ENCODE measurements at places on chromosomes 7 and 10. TPM values are rescaled to one million over a fixed set of nuclear protein-coding genes. Genes with fewer than 3 reads are reported as not detected.
A peak's percentile ranks its signal among the peaks of the same experiment; 100 is the strongest.

The PNLIPRP3 gene
- total RNA-seq: not detected

The ZNF467 gene
- 0.42 TPM for total RNA-seq

The ADRB1 gene
- total RNA-seq: not detected

The C10orf53 gene
- total RNA-seq: not detected

The SPDYE18 gene
- not detected for total RNA-seq

The PSMC2 gene
- 111 TPM for total RNA-seq

The FAM25C gene
- not detected for total RNA-seq

The ATOH7 gene
- total RNA-seq: not detected

The HACD1 gene
- 3.5 TPM for total RNA-seq

The MET gene
- 0.08 TPM for total RNA-seq

The EN2 gene
- not detected for total RNA-seq

The PPP1R3C gene
- 0.64 TPM for total RNA-seq

GRCh38 chr10:121104476-121105111 is 253.4 kb downstream of the WDR11 start:
- no peak for ATAC-seq

GRCh38 chr7:126065766-126066165 is 1136.1 kb upstream of the POT1 start:
- ATAC-seq: no peak

- ATAC-seq: no peak
Measured at GRCh38 chr10:91208642-91209041, 11.8 kb upstream of the PCGF5 start.

- ATAC-seq: no peak
Measured at GRCh38 chr10:10892290-10892875, 125.3 kb upstream of the CELF2 start.

DNA sequence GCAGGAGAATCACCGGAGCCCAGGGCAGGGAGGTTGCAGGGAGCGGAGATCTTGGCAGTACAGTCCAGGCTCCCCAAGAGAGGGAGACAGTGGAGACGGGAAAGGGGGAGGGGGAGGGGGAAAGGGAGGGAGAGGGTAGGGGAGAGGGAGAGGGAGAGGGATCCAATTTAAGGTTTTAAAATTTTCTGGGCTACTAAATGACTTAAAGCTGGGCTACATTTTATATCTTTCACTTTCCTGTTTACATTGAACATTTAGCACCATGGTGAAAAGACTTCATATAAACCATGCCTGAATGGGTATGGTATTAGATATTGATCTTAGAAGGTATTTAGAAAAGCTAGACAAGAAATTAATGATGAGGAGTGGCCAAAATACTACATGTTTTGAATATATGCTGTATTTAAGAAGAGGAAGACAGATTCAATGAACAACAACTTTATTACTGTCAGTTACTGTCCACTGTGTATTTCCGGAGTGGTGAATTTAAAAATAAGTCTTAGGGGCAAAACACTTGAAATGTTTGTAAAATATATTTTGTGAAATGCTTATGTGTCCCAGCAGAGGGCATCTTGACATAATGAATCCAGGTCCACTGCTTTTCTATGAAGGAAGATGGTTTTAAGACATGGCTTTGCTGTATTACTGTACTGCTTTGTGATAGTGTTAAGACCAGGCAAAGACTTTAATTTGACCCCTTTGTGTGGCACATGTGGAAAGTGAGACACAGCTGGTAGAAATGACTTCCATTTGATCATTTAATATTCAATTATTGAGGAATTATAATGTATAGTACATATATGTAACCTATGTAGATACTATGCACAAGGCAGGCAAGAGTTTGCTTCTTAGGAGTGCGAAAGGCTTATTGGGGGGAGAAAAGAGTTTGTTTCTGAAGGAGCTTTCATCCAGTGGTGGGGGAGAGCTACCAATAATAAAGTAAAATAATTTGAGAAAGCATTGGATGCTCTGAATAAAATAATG is 52.8 kb downstream of the NRF1 start:
- no peak for ATAC-seq

DNA sequence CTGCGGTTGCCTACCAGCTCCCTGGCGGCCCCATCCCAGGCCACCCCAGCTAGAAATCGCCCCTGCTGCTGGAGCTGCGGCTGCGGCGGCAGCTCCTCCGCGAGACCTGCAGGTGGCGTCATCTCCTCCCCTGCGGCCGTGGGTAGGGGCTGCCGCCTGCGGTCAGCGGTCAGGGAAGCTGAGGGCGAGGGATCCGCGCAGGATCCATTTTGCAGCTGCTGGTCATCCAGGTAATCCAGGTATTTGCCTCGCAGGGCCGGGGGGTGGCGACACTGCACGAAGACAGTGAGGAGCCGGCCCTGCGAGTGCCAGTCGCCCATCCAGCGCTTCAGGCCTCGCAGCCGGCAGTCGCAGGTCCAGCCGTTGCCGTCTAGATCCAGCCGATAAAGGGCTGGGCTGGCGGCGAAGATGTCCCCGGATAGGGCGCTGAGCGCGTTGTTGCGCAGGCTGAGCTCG is 1.5 kb downstream of the TRIL start:
- ATAC-seq: no peak

DNA sequence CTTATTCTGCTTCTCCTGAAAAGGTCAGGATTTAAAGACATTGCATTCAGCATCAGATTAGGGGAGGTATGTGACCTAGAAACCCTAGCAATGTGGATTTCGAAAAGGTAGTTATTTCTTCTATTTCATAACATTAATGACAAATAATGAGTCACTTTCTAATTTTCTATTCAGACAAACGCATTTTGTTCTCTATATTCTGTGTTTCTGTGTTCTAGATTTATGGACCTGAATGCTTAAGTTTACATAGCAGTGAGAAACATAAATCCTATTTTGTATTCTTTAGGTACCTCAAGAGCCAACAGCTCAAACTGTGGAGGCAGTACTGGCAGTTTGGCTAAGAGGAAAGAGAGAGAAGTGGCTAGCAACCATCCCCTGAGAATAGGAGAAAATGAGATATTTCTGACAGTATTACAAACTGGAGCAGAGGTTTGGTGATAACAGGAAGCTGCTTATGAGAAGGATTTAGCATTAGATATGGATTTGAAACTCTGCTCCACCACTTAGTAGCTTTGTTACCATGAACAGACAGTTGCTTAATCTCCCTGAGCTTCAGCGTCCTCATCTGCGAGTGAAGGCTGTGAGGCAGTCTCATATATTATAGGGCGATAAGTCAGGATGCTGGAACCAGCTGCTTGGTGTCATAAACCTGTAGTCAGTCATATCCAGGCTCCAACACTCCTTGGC is 28.2 kb downstream of the CDK14 start:
- no peak for ATAC-seq

DNA sequence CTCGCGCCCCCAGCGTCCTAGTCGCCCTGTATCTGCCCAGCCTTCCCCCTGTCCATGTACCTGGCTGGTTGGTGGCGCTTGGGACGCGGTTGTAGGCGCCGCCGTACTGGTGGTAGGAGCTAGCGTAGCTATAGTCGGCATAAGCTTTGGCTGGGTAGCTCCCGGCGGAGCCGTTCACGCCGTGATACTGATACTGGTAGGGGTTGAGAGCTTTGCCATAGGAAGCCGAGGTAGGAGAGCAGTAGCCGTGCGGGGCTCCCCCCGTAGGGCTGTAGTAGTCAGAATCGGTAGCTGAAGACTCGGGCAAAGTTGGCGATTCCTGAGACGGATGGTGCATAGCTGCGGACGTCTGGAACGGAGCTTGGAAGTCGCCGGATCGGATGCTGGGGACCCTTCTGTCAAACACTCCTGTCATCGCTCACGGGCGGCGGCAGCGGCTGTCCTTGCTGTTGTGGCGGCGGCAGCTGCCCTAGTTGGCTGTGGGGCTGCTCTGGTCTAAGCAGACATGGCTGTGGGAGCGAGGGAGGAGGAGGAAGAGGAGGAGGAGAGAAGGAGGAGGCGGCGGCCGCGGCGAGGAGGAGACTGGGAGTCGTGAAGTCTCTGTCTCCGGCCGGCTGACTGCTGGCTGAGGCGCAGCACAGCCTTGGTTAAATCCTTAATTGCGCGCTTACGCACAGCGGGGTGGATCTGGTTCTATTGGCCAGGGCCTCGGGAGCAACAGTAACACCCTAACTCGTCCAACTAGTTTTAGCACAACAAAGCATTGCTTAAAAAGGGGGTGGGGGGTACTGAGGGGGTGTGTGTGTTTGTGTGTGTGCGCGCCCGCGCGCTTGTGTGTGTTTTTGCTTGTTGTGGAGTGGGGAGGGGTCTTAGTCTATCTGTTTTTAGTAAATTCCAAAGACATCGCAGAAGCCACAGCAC is at the start of gene DLX5:
DLX5 (minus strand) TSS at position 623 of the 921 bp plus-strand sequence; CDS start at position 415, 208 bp downstream.
- ATAC-seq: no peak

DNA sequence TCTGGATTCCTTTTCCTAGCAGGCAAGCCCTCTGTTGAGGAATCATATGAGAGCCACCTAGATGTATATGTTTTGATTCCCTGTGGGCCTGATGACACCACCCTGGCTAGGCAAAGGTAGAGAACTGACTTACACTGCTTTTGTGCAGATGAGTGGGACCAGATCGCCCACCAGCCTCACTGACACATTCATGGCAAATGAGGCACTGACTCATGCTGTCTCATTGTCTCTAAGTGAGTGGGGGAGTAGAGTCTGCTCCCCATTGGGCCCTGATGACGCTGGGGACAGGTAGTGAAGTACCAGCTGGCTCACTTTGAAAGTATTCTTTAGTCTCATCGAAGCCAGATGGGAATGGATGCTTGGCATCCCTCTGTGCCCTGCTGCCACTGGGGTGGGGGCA is 326.3 kb downstream of the ABCA13 start:
- ATAC-seq: no peak

- ATAC-seq: no peak
Measured at GRCh38 chr10:71911296-71911953, 52.8 kb upstream of the CHST3 start.

DNA sequence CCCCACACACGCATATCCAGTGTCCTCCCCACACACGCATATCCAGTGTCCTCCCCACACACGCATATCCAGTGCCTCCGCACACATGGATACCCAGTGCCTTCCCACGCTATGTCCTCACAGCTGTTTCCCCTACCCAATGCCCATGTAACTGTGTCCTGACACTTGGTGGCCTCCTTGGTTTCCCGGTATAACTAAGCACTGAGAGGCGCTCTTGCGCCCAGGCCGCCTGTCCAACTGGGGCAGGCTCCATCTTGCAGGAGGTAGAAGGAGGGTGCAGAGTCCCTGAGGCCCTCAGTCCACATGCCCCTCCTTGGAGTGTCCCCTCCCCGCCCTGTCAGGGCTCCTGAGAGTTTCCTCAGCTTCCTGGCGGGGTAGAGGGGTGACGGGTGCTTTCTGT is 535.6 kb downstream of the DNAJB6 start:
- ATAC-seq: no peak

- no peak for ATAC-seq
Measured at GRCh38 chr10:119003572-119004289, 25.8 kb upstream of the NANOS1 start.

DNA sequence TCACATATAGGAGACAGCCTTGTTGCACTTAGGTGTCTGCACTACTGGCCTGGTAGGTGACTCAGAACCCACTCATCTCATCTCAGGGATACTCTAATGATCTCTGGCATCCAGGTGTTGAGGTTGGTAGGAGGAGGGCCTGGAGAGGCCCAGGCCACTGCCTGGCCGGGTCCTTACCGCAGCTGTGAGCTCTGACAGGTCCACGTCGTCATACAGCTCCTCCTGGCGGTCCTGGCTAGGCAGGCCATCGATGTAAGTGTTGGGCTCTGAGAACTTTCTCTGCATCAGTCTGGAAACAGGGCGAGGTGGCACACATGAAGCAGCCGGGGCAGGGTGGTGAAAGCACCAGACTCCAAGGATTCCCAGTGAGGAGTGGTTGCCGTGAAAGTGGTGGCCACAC is 62.1 kb downstream of the VWA2 start:
- no peak for ATAC-seq

DNA sequence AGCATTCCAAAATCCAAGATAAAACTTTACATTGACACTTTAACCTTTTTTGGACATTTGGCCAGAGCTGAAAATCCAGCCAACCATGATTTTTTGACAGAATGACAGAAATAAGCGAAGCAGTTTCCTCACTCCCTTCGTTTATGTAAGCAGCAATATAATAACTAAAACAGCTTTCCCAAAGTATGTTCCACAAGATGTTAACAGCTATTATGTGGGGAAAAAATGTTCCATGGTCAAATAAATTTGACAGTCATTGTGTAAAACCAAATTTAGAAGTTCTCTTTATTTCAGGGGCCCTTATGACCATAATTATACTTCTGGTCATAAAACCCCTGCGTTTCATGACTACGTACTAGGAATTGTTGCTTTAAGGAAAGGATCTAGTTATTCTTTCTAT is 416.5 kb downstream of the MAGI2 start:
- ATAC-seq: no peak

DNA sequence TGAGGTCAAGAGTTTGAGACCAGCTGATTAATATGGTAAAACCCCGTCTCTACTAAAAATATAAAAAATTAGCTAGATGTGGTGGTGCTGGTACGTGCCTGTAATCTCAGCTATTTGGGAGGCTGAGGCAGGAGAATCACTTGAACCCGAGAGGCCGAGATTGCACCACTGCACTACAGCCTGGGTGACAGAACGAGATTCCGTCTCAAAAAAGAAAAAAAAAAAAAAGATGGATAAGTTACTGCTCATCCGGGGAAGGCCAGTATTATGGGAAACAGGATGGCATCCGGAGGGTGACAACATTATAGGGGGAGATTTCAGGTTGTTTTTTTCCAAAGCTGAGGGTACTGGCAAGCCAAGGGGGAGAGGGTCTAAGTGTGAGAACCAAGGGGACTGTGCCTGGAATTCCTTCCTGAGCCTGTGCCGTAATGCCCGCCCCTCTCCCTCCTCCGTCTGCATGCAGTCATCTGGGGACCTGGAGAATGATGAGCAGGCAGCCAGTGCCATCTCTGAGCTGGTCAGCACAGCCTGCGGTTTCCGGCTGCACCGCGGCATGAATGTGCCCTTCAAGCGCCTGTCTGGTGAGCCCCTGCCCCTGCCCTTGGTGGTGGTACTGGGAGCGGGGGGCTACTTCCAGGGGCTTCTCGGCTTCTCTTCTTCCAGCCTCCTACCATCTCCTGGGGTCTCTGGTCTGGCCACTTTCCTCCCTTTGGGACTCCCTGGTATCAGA is 4.4 kb downstream of the LAMTOR4 start:
- ATAC-seq: no peak

GRCh38 chr7:140684066-140684950 is 11.6 kb downstream of the ADCK2 start:
- no peak for ATAC-seq

GRCh38 chr10:132788831-132789219 is 2.9 kb upstream of the NKX6-2 start:
- ATAC-seq: no peak

GRCh38 chr7:77887567-77887966 is 89.0 kb downstream of the PHTF2 start:
- peak; percentile 94 for ATAC-seq

GRCh38 chr7:23938215-23938614 is 228.2 kb downstream of the STK31 start:
- no peak for ATAC-seq
